ENCODE measurements at places on chromosomes 11 and 22.

DNA sequence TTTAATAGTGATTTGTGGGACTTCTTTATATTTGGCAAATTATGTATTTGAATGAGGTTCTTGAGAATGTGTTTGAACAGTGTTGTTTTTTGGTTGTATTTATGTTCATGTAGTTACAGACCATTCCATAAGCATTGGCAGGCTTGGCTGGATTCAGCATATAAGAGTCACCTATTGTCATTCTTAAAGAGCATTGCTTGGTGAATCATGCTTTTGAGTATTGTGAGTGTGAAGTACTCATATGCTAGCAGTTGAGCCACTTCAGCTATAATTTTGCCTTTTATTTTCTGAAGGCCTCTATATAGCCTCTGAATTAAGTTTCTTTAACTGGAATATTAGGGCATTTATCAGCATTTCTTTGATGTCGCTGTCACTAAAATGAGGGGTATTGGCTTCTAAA is 110.0 kb upstream of the GAL start:
- no peak for DNase-seq

- DNase-seq: no peak
Observed at GRCh38 chr11:46696212-46696558, 4.2 kb downstream of the ARHGAP1 start.

DNA sequence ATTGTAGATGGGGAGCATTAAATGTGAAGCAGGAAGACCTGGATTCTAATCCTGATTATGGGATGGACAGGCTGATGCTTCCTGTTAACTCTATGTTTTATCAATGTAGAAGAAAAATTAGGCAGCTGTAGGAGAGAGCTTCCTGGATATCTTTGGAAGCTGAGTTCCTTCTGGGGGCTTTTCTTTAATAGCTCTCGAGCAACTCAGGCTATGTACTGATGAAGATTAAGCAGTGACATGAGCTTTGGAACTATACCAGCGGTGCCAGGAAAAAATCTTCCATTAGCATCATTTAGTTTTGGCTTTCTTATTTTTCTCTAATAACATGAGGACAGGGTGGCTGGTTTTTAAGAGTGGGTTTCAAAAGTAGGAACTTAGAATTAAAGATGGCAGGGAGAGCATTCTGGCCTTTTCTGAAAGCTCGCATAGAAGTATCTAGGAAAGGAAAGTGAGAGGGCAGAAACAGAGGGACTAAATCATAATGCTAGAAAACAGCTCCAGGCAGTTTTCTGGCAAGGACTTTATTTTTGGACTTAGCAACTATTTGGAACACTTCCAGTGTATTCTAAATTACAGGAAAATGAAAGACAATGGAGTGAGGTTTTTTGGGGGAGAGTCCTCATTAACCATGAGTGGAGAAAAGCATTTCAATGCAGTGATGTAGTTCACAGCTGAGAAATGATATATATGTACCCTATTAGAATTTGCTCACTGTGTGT is 69.2 kb upstream of the RRM1 start:
- no peak for DNase-seq

GRCh38 chr11:97964332-97965004 is 1056.3 kb upstream of the CNTN5 start:
- DNase-seq: no peak

DNA sequence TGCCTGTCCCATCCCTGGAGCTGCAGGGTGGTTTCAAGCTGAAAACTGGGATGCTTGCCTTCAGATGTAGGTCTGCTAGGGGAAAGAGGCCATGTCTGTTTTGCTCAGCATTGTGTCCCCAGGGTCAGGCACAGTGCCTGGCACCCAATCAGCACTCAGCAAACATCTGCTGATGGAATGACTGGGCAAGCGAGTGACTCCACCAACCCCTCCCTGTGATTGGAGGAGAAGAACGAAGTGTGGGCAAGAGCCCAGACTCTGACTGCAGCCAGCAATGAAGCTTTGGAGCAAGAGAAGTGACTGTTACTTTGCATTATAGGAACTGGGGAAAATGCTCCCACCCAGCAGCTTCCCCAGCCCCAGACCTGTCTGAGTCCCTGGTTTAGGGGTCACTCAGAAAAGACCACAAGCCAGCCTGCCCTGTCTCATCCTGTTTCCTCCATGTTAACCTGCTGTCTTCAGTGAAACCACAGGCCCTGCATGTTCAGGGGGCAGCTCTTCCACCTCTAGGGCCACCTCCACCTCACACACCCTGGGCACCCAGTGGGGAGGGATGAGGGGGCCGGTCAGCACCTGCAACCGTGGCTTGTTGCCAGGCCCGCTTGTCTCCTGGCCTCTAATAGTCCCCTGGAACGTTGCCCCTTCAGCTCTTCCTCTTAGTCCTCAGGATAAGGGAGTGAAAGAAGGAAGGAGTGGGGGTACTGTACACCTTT is 147.4 kb downstream of the TRIM29 start:
- DNase-seq: no peak

DNA sequence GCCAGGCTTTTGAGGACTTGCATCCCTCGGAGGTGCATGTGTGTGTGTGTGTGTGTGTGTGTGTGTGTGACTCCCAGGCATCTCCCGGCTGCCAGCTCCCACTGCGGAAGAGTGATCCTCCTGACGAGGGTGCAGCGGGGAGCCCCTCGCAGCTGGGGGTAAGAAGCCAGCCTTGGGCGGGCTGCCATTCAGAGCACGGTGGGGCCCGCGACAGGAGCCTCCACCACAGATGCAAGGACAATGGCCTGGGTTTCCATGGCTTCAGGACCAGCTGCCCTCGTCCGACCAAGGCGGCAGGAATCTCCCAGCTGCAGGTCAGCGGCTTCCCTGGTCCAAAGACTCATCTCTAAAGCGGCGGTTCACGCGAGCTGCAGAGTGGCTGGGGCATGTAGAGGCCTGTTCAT is 908.5 kb downstream of the BRD1 start:
- DNase-seq: no peak

DNA sequence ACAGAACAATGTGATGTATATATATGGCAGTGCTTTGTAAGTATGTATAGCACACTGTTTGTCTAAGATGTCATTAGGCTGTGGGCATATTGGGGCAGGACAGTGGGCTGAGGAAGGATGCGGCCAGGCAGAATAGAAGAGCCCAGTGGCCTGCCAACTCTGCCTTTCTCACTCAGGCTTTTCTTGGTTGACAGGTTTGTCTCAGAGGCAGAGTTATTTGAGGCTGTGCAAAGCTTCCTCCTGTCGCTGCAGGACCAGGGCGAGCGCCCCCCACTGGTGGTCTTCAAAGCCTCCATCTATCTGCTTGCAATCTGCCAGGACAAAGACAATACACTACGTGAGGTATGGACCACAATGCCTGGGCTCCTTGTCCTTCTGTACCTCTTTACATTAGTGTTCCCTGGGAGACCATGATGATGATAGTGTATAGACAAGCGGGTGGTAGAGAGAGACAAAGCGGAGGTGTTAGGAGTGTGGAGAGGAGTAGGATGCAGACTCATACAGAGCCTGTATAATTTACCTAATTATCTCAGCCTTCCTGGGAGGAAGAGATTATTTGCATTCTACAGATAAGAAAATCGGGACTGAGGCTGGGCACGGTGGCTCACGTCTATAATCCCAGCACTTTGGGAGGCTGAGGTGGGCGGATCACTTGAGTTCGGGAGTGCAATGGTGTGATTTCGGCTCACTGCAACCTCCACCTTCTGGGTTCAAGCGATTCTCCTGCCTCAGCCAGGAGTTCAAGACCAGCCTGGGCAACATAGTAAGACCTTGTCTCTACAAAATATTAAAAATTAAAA is 37.3 kb upstream of the CCDC134 start:
- DNase-seq: no peak

- no peak for DNase-seq
Observed at GRCh38 chr11:61883327-61883726, 8.0 kb downstream of the FADS3 start.

DNA sequence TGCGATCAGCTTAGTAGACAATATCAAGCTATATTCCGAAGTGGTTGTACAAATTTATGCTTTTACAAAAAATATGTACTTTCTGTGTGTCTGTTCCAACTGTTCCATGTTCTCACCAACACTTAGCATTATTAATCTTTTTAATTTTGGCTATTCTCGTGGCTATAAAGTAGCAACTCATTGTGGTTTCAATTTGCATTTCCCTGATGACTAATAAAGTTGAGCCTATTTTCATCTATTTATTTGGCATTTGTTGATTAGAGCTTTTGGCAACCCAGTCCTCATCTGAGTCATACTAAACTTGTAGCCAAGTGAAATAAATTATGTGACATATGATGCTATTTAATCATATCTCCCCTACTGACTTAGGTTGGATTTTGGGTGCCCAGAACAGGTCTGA is 115.9 kb downstream of the FBXO7 start:
- DNase-seq: no peak

DNA sequence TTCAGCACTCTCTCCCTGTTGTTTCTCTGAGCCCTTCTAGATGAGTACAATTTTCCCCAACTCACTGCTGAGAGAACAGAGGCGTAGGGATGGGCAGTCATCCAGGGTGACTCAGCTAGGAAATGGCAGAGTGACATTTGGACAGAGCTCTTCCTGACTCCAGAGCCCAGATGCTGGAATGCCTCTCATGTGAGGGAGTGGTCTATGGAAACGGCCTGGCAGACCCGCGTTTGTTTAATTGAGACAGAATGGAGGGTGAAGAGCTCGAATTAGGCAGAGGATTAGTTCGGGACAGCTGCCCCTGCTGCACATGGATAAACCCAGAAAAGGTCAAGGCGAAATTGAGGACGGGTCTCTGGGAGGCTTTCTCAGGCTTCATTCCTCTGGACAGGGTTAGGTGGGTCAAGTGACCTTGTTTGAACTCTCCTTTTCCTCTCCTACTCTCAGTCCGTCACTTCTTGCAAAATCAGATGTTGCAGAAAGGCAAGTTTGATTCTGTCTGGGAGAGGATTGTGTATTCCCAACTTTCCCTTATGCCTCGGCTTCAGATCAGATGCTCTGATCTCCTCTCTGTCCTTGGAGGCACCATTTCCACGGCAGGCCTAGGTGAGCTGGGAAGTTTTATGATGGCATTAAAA is 7.6 kb upstream of the LMO2 start:
- no peak for DNase-seq

DNA sequence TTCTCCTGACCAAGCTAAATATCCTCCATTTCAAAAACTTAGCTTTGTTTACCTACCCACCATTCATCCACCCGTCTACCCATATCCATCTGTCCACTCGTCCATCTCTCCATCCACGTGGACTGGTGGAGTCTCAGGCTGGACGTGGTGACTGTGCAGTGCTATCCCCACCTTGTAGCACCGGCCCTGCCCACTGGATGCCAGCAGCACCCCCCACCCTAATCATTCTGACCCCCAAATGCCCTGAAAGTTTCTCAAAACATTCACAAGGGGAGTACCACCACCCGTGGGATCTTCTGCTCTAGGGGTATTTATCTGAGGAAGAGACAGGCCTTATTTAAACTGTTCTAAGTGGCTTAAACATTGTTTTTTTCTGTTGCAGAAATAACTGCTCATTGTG is 206.4 kb downstream of the TBC1D22A start:
- no peak for DNase-seq

- DNase-seq: no peak
Observed at GRCh38 chr11:118913411-118914125, 12.2 kb downstream of the BCL9L start.

DNA sequence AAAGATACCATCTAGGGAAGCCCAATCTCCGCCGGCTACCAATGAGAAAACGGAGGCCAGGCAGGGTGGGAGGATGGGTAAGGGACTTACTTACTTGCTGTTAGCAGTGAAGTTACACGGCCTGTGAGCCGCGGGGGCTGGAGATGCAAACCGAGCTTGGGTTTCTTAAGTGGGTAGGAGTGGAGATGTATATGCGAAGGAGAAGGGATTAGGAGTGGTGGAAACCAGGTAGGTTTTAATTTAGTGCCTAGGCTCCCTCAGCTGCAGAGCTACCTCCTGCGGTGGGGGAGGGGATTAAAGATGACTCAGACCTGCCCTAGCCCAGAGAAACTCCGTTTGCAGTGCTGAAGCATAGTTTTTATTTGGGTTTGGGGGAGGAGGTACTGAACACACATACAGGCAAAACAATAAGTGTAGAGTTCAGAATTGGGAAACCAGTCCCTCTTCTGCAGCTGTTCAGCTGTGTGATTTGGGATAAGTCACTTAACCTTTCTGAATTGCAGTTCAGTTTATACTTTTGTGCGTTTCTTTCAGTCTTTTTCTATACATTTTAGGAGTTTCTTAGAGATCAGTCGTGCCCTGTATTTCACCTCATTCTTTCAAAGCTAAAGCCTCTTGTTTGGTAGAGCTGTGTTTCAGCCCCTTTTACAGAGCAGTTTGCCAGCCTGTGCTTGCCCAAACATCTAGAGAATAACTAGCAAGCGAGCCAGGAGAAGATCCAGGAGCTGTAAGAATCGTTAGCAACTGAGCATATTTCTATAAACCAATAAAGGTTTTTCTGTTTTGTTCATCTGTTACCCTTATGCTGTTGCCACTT is 596 bp upstream of the TNRC6B start:
- peak; percentile 51 for DNase-seq

GRCh38 chr22:46783721-46784120 is 21.3 kb downstream of the TBC1D22A start:
- no peak for DNase-seq

GRCh38 chr22:19629720-19630419 is 84.4 kb upstream of the SEPTIN5 start:
- DNase-seq: peak; percentile 83

DNA sequence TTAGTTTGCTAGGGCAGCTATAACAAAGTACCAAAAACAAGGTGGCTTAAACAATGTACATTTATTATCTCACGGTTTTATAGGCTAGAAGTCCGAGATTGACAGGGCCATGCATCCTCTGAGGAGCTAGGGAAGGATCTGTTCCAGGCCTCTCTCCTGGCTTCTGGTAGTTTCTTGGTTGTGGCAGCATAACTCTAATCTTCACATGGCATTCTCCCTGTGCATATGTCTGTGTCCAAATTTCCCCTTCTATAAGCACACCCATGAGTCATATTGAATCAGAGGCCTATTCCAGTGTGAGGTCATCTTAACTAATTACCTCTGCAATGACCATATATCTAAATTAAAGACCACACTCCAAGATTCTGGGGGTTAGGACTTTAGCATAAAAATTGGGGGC is 31.3 kb upstream of the MMP13 start:
- no peak for DNase-seq

DNA sequence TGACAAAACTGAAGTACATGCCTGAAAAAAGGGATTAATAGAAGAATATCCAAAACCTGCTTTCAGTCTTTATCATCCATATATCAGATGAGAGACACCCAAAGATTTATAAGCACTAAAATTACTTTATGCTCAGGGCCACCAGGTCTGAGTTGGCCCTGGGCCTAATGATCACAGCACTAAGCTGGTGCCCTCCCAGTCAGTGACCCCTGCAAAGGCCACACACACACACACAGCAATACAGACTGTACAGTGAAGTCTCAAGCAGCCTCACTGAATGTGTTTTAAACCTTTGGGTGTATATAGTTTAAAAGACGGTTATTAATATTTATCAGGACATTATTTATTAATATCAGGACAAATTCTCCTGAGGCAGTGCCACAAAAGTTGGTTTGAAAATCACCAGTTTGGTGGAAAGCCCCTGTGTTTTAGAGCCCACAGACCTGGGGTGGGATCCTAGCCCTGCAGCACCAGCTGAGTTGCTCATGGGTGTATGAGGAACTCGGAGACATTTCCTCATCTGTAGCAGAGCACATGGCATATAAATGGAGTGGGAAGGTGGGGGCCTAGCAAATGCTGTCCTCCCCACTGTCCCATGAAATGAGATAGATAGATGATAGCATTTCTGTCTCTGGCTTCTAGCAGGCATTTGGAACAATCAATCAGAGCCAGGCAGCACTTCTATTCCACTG is 48.4 kb upstream of the HORMAD2 start:
- no peak for DNase-seq

- DNase-seq: peak; percentile 20
Observed at GRCh38 chr11:10809373-10810160, 841 bp upstream of the EIF4G2 start.

GRCh38 chr22:23689414-23689813 is 1.4 kb upstream of the RGL4 start:
- DNase-seq: no peak
